T-helper 2 cell treated with Interferon-gamma antibody and Interleukin-4, amounts not matched to agents 100 ng/mL and 5 ng/mL, for 36 hours (primary cell): ENCODE measurements at places on chromosomes 1 and 21. TPM values are rescaled to one million over a fixed set of nuclear protein-coding genes. Genes with fewer than 3 reads are reported as not detected.

The C1orf141 gene
- total RNA-seq, result not detected in 2 replicates

The LHX4 gene
- total RNA-seq, result not detected in 2 replicates

The KPRP gene
- total RNA-seq, result not detected in 2 replicates

The FAM151A gene
- total RNA-seq, result not detected in 2 replicates

The RAB3B gene
- total RNA-seq, result 0.05 TPM in 2 replicates

The HES2 gene
- 0.89 and 0.93 TPM in 2 replicates for total RNA-seq

The EPHA10 gene
- 0.07 TPM in 1 of 2 replicates, not detected in the other for total RNA-seq

The OR2L3 gene
- 0.11 TPM in 1 of 2 replicates, not detected in the other for total RNA-seq

The HPDL gene
- total RNA-seq, result 7.8 and 8.3 TPM in 2 replicates

The MINDY1 gene
- 20.9 and 21.4 TPM in 2 replicates for total RNA-seq

The RHCE gene
- total RNA-seq, result 0.41 TPM in 1 of 2 replicates, not detected in the other

The C4BPA gene
- not detected in 2 replicates for total RNA-seq

The SIK1 gene
- 3.4 and 3.8 TPM in 2 replicates for total RNA-seq

The SYT11 gene
- total RNA-seq, result 22.2 and 22.5 TPM in 2 replicates
